ENCODE measurements at places on chromosomes 12 and 14. TPM values are rescaled to one million over a fixed set of nuclear protein-coding genes. Genes with fewer than 3 reads are reported as not detected.
A peak's percentile ranks its signal among the peaks of the same experiment; 100 is the strongest.

DNA sequence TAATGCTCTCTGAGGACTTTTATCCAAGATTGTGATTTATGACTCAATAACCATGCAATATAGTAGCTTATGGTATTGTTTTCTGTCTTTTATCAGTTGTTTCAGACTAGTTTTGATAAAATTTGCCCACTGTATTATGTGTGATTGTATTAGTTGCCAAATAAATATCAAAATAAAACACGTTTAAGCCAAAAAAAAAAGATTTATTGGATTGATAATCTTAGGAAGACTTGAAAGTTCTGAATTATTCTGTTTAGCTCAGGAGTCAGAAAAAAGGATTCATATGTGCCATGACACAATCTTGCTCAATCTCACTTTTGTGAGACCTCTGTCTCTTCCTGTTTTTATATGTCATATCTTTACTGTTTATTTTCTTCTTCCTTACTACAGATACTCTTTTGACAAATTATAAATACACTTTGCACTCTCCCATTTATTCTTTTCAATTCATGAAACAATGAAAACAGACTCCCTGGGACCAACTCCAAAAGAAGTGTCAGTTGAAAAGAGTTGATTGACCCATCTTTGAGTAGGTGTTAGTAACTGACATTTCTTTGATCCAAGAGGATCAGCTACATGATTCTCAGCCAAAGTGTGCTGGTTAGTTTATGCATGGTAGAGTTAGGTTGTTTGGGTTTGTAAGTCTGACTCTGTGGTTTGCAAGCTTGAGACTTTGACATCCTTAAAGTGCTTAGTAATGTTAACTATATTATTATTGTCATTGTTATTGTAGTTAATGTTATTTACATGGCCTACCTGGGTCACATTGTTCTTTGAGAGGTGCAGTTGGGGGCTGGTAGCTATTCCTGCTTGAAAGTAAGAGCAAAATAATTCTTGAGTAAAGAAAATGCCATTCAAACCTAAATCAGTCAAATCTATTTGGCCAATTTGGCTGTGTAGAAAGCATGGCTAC is 2.5 kb downstream of the OR6C76 start:
- H3K4me1 ChIP-seq, result no peaks in the 10 kb centered on the region
- DNase-seq, result no peak
- no peaks in the 10 kb centered on the region for H3K27me3 ChIP-seq
- H3K36me3 ChIP-seq, result no peaks in the 10 kb centered on the region
- H3K4me3 ChIP-seq, result peak overlapping the region; percentile 25

- DNase-seq, result no peak
- no peak overlapping the region for H3K4me3 ChIP-seq
- H3K27me3 ChIP-seq, result no peaks in the 10 kb centered on the region
- no peak overlapping the region for H3K27ac ChIP-seq
- H3K36me3 ChIP-seq, result peaks cover 4% of the 10 kb centered on the region
These were observed 52.8 kb downstream of the C14orf132 start for GRCh38 chr14:96091941-96092411.

DNA sequence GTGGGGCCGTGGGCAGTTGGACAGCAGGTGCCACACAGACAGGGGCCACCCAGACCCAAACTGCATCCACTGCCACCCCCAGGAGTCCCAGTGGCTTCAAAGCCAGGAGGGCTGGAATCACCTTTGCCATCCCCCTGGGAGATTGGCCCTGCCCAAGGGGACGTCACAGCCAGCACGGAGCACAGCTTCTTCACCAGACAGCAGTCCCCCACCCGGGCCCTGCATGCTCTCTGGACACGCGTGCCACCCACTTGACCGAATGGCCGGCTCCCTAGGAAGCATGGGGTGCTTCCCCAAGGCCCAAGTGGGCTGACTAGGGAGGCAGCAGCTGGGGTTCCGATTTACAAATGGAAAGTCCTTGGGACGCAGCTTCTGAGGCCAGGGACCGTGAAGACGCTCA is 17.3 kb downstream of the DHX37 start:
- H3K27ac ChIP-seq, result no peak overlapping the region
- H3K36me3 ChIP-seq, result peaks cover 47% of the 10 kb centered on the region
- DNase-seq, result no peak
- H3K4me1 ChIP-seq, result no peaks in the 10 kb centered on the region
- H3K27me3 ChIP-seq, result no peaks in the 10 kb centered on the region

DNA sequence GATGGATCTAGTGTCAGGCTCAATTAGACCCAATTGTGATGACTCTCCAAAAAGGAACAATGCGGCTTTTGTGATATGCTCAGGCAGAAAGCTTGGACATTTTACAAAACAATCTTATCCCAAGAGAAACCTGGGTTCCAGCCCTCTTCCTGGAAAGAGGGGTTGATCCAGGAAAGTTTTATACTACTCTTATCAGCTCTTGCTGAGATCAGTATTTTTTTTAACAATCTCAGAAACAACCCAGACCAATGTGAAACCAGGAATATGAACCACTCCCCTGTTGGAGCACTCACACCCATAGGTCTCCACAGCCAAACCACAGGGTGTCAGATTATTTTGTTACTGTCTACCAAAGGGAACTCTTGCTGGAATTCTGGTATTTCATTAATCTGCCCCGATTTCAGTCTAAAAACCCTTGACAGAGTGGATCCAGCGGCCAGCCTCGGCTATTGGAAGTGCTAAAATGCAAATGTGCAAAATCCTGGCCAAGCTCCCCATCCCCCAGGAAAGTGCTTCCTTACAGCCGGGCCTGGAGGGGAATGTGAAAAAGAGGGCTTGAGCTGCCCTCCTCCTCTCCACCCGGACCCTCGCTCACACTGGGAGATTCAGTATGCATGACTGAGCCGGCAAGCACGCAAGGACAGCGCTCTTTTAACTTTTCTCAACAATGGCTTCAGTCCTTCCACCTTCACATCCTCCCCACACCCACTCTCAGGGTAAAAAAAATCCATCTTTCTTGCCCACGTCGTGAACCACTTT is 4.0 kb downstream of the FBXL14 start:
- peaks cover 15% of the 10 kb centered on the region for H3K4me1 ChIP-seq
- peaks cover 25% of the 10 kb centered on the region for H3K27me3 ChIP-seq
- no peaks in the 10 kb centered on the region for H3K36me3 ChIP-seq
- H3K4me3 ChIP-seq, result peak overlapping the region; percentile 63

DNA sequence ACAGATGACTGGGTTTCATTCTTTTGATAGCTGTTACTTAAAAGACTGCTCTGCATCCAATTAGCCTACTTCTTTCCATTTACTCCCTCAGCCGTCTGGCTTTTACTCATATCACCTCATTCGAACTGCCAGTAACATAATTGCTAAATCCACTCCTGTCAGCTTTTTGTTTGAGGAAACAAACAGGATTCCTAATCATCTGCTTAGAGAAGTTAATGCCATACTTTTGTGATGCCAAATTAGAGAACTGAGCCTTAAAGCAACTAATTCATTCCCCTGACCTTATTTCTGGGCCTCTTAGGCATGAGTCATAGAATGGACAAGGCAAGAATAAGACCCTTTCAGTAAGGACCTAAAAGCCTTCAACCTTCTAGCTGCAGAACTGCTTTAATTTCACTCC is 2.9 kb downstream of the OXA1L start:
- DNase-seq, result no peak
- H3K4me3 ChIP-seq, result no peak overlapping the region
- no peak overlapping the region for H3K27ac ChIP-seq
- no peaks in the 10 kb centered on the region for H3K4me1 ChIP-seq

DNA sequence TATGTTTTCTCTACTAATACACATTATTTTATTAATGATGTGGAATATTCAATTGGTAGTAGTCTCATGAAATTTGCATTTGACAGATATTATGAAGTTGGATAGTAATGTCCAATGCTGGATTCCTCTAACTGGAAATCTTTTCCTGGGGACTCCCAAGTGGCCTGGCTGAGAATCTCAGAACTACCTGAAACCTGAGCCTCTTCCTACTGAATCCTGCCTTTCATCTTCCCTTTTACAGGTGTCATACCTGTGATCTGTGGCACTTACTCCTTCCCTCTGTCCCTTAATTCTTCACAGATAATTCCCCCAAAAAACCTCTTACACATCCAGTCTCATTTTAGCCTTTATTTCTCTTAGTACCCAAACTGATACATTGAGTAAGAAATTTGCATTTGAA is 89.7 kb upstream of the MYF6 start:
- H3K27ac ChIP-seq, result no peak overlapping the region
- no peaks in the 10 kb centered on the region for H3K4me1 ChIP-seq
- no peaks in the 10 kb centered on the region for H3K27me3 ChIP-seq
- DNase-seq, result no peak

DNA sequence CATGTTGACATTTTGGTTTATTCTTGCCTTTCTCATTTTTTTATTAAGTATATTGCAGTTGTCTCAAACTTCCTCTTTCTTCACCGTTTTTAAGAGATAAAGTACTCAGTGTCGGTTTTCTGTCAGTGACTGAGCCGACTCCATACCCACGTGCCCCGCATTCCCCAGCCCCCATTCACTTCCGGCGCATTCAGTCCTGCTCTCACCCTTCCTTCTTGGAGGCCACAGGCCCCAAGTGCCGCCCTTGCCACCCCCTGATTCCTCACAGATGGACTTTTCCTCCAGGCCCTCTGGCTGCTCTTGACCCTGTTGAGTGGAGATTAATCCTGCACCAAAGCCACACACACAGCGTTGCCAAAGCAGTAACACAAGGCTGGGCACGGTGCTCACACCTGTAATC is 19.1 kb upstream of the DNAH10 start:
- peaks cover 82% of the 10 kb centered on the region for H3K36me3 ChIP-seq
- DNase-seq, result no peak
- no peak overlapping the region for H3K4me3 ChIP-seq
- no peaks in the 10 kb centered on the region for H3K27me3 ChIP-seq

- H3K36me3 ChIP-seq, result no peaks in the 10 kb centered on the region
- no peak overlapping the region for H3K27ac ChIP-seq
- no peak overlapping the region for H3K4me3 ChIP-seq
- no peaks in the 10 kb centered on the region for H3K27me3 ChIP-seq
These were observed 201.2 kb downstream of the ANO4 start for GRCh38 chr12:100995771-100996170.

NELL2 gene
- 31.9 TPM for total RNA-seq

IRAK3 gene
- total RNA-seq, result 0.29 TPM

TMCC3 gene
- 0.87 TPM for total RNA-seq
